ENCODE measurements at places on chromosomes 5 and 9. TPM values are rescaled to one million over a fixed set of nuclear protein-coding genes. Genes with fewer than 3 reads are reported as not detected.

The RMI1 gene
- 18.4 TPM for total RNA-seq

The TEK gene
- total RNA-seq = not detected

GRCh38 chr5:80205846-80206245 lies 50.0 kb downstream of the SERINC5 start:
- no peak for DNase-seq

The PCDHGB5 gene
- not detected for total RNA-seq

DNA sequence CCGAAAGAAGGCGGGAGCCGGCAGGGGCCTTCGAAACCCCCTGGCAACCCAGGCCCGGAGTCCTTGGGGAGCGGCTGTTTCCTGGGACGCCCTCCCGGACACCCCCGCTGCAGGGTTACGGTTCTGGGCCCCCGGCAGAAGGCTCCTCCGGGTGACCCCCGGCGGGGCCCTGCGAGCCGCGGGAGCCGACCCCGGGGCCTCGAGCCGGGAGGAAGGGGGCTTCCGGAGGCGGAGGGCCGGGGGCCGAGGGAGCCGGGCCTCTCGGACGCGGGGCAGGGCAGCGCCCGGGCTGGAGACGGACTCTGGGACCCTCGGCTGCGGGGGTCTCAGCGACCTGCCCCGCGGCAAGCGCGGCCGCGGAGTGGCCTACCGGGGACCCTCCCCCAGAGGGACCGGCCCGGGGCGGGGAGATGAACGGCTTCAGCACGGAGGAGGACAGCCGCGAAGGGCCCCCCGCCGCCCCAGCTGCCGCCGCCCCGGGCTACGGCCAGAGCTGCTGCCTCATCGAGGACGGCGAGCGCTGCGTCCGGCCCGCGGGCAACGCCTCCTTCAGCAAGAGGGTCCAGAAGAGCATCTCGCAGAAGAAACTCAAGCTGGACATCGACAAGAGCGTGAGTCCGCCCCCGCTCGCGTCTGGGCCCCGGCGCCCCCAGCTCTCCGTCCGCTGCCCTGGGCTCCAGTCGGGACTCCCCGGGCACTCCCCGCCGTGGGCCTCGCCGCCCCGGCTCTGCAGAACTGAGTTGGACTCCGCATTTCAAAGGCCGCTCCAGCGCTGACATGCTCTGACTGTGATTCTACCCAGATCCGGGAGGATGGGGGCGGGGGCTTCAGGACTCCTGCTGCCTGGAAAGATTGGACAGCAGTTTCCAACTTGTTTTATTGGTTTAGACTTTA lies 645 bp downstream of the SAP30L start:
- DNase-seq = peak; percentile 36

DNA sequence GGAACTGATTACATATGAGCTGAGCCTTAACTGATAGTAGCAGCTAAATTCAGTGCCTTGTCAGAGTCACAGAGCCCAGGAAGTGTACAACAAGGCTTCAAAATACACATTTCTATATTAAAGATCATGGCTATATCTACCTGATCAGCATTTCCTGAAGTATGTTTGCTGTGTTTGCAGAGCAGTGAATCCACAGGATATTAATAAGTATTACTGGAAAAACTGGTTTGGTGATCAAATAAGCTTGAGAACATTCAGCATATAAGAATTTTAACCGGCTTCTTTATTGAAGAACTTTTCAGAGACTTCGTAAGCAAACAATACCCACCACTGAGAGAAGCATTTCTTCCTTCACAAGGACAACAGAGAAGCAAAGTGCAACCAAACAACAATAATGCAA lies 227.0 kb downstream of the ELAVL2 start:
- no peak for DNase-seq

The ACOT12 gene
- total RNA-seq = not detected

DNA sequence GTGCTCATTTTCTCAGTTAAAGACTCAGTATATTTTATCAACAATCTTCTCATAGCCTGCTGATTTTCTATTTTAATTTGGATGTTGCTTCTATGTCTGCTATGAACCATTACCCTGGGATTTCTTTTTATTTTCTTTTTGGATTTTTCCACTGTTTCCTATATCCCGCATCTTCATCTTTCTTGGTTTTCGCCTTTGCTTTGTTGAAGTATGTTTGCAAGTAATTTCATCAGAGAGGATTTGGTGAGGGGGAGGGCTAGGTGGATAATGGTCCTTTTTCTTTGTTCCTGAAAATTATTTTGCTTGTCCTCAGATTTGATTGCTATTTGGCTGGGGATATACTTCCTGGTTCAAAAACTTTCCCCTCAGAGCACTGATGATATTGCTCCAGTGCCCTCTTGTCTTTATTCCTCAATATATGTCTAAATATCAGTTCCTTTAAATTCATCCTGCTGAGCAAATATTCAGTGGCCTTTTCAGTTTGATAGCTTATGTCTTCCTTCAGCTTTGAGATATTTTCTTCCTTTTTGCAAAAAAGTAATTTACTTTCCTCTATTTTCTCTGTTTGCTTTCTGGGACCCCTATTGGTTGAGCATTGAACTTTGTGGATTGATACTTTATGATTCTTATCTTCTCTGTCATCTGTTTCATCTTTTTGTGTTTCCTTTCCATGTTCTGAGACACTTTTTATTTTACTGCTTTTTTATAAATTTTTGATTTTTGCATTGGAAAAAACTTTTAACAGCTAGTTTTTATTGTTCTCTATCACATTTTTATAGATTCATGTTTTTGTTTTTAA lies 227.6 kb upstream of the ELL2 start:
- DNase-seq = no peak

DNA sequence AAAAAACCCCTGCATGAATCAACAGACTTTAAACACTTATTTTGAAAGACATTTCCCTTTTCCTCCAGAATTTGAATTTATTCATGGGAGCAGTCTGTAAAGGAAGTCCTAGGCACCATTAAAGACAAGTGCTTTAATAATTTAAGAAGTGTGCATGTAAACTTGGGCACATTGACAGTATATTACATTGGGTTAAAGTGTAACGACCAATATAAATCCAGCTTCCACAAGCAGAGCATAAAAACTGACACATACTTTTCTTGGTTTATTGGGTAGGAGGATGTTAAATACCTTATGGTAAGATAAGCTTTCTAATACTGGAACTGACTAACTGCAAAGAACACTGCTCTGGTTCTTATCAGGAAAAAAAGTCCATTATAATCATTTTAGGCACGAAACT lies 1.2 kb upstream of the ENTREP1 start:
- no peak for DNase-seq

DNA sequence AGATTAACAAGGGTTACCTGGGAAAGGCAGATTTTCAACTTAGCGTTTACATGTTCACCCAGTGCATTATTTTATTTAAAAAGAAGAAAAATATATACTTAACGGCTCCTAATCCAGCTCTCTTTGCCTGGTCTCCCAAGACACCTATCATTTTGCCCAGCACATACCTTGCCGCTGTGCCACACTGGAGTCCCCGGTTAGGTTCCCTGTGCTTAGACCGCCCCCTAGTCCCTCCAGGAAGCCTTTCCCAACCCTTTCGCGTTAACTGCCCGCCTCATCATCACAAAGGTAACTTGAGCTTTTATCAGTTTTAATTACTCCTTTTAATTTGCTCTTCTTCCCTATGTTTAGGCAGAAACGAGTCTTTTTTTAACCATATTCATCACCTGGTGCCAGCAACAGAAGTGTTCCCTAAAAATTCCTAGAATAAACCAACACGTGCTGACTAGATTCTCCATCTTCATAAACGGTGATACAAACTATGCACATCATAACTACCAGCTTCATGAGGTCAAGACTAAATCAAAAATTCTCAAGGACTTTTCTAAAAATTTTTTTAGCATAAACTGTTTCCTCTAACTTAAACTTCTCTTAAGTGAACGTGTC lies 19.7 kb downstream of the DNAJA1 start:
- no peak for DNase-seq

DNA sequence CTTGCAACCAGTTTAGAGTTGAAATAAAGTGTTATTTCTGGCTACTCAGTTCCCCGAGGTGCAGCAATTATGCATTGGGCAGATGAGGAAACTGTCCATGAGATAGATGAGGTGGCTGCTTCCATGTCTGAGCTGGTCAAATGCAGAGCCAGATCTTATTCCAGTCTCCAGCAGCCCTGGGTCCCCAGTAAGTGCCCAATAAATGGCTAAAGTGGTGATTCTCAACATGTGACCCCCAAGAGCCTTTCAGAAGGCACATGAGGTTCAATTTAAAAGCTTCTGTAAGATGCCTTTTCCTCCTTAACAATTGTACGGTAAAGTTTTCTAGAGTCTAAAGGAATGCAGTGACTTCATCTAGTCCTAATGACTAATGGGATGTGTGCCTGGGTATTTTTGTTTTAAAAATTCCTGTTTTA lies 17.5 kb downstream of the ATOX1 start:
- no peak for DNase-seq

The ZNF367 gene
- 8.1 TPM for total RNA-seq

The FOXD1 gene
- total RNA-seq = 0.04 TPM

The CTSL gene
- 78.1 TPM for total RNA-seq

- no peak for DNase-seq
These were observed 1241.5 kb upstream of the WWC1 start for GRCh38 chr5:167049771-167050567.

DNA sequence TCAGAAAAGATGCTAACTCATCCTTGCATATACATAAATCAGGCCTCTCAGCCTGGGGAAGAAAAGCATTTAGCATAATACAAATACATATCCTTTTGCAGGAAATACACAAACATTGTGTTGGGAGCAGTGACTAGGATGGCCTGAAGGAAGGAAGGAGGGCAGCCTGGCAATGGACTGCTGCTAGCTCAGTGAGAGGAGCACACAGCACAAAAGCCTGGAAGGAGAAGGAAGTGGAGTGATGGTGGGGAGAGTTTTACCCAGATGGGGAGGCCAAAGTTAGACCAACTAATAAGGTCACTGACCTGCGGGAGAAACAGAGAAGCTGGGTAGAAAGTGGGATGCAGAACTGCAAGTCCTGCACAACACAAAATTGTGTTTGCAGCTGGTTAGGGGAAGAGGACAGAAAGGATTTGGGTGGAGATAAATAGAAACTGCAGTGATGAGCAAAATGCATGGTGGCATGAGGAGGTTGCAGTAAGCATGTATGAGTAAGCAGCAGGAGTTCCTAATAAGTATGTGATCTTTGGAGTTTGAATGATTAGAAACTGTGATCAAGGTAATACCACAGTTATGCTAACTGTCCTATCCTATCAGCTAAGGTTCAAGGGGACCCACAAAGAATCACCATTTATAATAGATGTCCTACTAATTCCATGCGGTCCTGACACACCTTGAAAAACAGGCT lies 39.5 kb downstream of the SEMA6A start:
- DNase-seq = no peak

- DNase-seq = no peak
These were observed 198.3 kb upstream of the TBC1D2 start for GRCh38 chr9:98453589-98454311.

The MCC gene
- 3.0 TPM for total RNA-seq

The THBS4 gene
- total RNA-seq = 0.60 TPM

GRCh38 chr9:37293664-37294524 lies 128.6 kb upstream of the GRHPR start:
- no peak for DNase-seq

The LHX3 gene
- total RNA-seq = not detected

GRCh38 chr9:97508852-97509251 lies 7.4 kb downstream of the TMOD1 start:
- no peak for DNase-seq

GRCh38 chr5:178839319-178839704 lies 20.4 kb upstream of the ZNF354B start:
- peak; percentile 38 for DNase-seq

The PCDHB12 gene
- 0.04 TPM for total RNA-seq

- no peak for DNase-seq
These were observed 93.1 kb downstream of the MRPS27 start for GRCh38 chr5:72226950-72227349.

All from HepG2 (cell line).